ENCODE measurements at places on chromosomes 11 and 22.

- DNase-seq, result peak; percentile 48
Measured at GRCh38 chr11:79439886-79440570, 802 bp downstream of the TENM4 start.

GRCh38 chr11:100709233-100709957 lies 22.3 kb downstream of the ARHGAP42 start:
- no peak for DNase-seq

GRCh38 chr11:25755918-25756584 lies 575.9 kb upstream of the ANO3 start:
- DNase-seq, result no peak

DNA sequence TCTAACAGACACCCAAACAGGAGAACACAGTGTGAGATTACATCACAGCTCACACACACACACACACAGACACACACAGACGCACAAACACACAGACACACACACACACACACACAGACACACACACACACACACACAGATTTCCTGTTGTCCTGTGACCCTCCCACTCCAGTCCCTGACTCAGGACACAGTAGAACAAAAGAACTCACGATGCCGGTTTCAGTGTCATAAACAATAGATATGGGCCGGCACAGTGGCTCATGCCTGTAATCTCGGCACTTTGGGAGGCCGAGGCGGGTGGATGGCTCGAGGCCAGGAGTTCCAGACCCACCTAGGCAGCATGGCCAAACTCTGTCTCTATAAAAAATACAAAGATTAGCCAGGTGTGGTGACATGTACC lies 13.8 kb upstream of the KAT5 start:
- no peak for DNase-seq

DNA sequence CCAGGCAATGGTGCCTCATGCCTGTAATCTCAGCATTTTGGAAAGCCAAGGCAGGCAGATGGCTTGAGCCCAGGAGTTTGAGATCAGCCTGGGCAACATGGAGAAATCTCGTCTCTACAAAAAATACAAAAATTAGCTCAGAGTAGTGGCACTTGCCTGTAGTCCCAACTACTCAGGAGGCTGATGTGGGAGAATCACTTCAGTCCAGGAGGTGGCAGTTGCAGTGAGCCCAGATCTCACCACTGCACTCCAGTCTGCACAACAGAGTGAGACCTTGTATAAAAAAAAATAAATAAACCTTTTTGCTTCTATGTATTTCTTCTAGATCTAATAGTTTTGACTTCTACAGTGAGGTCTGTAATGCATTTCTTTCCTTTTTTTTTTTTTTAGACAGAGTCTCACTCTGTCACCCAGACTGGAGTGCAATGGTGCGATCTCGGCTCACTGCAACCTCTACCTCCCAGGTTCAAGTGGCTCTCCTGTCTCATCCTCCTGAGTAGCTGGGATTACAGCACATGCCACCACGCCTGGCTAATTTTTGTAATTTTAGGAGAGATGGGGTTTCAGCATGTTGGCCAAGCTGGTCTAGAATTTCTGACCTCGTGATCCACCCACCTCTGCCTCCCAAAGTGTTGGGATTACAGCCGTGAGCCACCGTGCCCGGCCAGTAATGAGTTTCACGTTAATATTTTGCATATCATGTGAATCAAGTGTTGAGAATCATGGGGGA lies 18.1 kb upstream of the RDX start:
- no peak for DNase-seq

DNA sequence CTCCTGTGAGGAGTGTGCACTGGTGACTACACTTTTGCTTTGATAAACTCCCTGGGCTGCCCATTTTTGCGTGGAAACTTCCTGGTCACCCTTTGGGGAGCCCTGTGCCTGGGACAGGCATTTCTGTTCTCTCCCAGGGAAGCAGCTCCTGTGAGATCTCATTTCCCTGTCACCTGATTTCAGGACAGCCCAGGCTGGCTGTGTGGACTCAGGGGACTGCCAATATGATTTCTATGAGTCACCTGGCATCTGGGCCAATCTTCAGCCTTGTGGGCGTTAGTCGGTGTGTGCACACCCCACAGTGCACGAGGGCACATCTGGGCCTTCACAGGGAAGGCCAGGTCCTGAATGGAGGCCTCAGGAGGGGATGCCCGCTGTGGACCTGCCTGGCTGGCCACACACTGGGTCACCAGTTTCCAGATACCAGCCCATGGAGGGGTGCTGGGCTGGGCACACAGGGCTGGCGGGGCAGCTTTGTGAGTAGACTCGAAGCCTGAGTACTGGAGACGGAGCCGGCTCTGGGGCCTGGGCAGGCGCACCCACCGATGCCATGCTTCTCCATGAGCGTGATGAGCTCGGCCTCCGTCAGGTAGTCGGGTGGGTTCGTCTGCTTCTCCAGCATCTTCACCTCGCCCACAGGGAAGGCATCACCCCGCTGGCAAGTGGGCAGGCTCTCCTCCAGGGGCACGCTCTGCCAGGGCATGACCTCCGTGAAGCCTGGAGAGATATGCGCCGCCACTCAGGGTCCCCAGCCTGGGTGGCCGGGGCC lies 9.4 kb upstream of the PPM1F start:
- DNase-seq, result no peak

- no peak for DNase-seq
Measured at GRCh38 chr11:125140233-125140632, 24.3 kb upstream of the PKNOX2 start.

- DNase-seq, result no peak
Measured at GRCh38 chr11:92845805-92846204, 123.6 kb upstream of the MTNR1B start.

- no peak for DNase-seq
Measured at GRCh38 chr11:63564056-63564774, 1.0 kb upstream of the PLAAT2 start.

Data from iPS-NIHi11 (cell line).